ENCODE measurements at places on chromosomes 13 and 19.

DNA sequence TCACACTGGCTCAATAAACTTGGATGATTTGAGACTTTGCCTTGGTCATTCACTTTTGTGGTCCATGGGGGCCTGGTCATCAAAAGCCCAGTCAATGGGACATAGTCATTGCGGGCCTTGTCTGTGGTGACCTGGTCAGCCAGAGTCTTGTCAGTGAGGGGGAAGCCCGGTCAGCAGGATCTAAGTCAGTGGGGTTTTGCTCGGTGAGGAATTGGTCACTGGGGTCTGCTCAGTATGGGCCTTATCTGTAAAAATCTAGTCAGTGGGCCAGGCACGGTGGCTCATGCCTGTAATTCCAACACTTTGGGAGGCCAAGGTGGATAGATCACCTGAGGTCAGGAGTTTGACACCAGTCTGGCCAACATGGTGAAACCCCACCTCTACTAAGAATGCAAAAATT, 63.7 kb upstream of the TPM4 start:
- DNase-seq = no peak

- DNase-seq = no peak
These were observed 12.4 kb downstream of the ZNF552 start for GRCh38 chr19:57802269-57802668.

- DNase-seq = no peak
These were observed 91.3 kb downstream of the SPRY2 start for GRCh38 chr13:80249516-80250212.

DNA sequence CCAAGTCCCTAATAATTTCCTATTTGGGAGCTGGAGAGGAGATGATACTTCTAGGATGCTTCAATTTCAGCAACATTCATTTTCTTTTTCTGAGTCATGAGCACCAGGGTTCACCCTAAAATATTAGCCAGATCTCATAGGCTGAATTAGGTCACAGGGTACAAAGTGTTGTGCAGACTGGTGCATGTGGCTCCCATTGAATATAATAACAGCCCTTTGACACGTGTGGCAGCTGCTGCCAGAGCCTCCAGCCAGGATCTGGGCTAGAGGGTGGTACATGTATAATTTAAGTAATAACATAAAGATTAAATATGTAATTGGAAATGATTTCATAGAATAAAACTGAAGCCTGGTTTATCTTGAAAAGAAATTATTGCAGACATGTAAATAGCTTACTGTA, 244.9 kb downstream of the ATP8A2 start:
- DNase-seq = no peak

DNA sequence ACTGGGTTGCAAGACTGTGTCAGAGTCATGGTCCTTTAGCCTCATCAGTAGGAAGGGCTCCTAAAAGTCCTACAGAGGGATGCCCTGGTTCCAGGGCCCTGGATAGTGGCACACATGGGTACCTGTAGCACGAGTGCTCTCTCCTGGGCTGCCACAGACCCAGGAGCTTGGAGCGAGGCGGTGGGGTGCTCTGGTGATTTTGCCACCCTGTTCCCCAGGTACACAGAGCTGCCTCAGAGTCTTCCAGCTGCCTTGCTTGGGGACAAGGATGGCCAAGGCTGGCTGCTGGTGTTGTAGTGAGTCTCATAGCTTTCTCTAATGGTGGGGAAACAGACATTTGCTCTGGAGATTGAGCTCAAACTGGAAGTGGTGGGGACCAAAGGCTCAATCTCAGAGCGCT, 53.9 kb upstream of the OLFM4 start:
- DNase-seq = no peak

DNA sequence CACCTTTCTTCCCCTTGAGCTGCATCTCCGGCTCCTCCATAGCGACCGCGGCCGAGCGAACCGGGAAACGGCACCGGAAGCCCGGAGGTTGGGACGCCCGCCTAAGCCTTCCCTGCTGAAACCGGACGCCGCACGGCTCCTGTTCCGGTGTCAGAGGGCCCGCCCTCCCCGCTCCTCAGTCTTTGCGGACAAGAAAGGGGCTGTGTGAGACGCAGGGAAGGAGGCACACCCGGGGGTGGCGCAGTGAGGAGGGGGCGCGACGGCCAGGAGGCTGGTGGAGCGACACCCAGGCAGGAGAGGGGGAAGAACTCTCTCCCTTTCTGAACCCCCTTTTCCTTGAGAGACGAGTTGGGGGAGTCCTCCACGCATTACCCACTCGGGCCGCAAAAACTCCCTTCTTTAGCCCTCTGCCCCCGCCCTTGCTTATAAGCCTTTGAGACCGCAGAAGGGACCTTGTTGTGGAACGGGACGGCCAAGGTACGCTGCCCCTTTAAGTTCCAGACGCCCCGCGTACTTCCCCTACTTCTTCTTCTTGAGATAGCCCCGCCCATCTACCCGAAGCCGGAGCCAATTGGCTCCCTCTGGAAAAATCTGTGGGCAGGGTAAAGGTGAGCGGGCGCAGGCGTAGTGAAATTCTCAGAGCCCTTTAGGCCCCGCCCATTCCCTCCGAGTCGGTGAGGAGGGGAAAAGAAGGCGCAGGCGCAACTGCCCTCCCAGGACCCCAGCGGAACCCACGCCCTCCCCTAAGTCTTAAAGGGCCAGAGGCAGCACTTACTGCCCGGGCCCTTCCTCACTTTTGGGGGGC, at the start of the genes BORCS8 and RFXANK:
BORCS8 (minus strand) TSS at position 75 of the 805 bp plus-strand sequence; CDS start at position 40, 35 bp downstream.
RFXANK (plus strand) TSS at position 181 of the 805 bp plus-strand sequence. CDS start 1,689 bp downstream, outside the sequence.
- peak; percentile 100 for DNase-seq

GRCh38 chr19:6765738-6766356, 1.4 kb downstream of the SH2D3A start:
- DNase-seq = no peak

DNA sequence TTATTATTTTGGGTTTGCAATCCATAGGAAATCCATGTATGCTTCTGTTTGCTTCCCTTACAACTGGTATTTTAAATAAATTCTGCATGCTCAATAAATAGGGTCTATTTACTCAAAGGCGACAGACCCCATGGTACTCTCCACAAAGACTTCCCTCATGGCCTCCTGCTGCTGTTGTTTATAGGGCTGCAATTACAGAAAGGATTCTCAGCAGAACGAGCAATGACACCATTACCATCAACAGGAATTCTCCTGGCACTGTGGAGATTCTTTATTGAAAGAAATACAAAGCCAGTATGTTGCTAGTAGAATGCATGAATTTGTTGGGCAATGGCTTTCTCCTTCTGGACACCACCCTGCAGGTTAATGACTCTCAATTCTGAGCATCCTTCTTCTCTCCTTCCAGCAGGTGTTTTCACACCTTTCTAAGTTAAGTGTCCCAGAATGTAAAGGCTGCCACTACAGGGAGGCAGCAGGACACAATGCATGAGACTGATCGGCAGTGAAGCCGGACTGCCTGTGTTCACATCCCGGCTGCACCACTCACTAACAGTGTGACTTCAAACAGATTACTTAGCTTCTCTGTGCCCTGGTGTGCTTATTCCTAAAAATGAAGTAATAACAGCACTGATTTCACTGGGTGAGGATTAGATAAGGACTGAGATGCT, 360.2 kb downstream of the DNAJC15 start:
- DNase-seq = no peak

- no peak for DNase-seq
These were observed 66.9 kb upstream of the CLDN10 start for GRCh38 chr13:95485518-95486144.

DNA sequence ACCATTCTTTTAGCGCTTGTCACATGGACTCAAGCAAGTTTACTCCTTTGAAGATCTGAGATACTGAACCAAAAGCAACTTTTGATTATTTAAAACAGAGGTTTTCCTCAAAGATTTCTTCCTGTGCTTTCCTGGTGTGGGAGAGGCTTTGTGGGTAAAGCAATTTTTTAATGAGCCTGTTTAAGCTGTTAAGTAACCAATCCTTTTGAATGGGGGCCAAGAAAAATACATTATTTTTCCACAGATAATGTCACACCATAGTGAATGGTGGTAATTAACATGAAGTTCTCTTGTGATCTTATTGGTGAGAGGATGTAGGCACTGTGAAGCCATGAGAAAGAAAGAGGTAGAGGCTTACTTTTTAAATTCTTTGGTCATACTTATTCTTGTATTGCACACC, 55.8 kb upstream of the OBI1 start:
- DNase-seq = no peak

DNA sequence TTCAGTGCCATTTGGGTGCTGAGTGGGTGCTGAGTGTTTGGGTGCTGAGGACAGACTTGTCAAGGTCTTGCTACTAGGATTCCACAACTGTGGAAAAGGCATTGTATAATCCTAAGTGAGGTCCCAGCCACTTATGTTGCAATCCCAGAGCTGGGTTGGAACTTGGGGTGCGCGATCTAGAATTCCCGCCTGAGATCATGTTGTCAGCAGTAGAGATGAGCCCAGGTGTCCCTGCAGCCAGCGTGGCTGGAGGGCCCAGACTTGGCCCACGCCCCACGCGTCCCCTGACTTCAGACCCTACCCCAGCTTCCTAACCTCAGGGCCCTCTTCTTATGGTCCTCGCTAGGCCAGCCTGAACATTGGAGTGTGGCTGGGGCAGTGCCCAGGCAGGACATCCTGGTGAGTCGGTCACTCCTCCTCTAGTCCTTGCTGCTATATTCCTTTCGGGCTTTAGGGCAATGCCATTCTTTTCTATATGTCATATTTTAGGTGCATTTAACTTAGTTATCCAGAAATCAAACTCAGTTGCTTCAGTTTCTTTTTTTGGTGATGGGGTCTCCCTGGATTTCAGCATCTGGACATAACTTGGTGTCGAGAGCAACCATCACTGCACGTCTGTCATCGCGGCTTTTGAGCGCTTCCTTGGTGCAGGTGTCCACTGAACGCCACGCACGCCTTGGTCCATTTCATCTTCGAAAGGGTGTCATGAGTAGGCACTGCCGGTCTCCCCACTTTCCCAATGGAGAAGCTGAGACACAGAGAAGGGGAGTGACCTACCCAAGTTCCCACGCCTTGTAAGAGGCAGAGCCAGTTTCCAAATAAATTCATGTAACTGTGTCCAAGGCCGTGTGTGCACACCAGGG, 46.4 kb upstream of the F7 start:
- DNase-seq = no peak

DNA sequence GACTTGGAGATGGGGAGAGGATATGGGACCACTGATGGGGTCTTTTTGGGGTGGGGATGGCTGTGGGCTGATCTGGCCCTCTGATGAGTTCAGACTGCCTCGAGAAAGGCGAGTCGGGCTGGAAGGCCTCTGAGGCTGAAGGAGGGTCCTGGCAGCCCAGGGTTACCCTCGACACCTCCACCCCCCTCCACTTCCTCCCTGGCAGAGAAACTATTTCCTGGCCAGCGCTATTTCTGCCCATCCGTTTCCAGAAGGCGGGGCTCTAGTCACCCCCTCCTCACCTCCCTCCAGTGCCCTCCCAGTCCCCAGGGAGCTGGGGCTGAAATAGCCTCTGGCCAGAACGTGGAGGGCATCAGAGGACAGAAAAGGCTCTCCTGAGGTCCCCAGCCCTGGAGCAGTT, 9.7 kb downstream of the EXOC3L2 start:
- no peak for DNase-seq

DNA sequence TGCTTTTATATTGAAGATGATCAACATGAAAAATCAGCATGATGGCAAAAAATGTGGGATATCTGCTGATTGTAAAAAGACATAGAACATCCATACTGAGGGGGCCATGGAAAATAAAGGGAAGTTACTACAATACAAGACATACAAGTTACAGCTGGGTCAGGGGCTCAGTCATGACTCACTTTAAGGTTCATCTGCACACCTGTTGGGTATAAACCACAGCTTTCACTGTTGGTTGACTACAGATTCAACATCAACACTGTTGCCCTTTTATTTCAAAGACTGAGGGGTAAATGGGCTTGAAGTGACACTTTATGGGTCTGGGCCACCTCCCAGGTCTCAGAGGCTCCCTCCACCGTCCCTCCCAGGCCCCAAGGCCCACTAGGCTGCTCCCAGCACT, 98.1 kb upstream of the IRS2 start:
- DNase-seq = no peak

DNA sequence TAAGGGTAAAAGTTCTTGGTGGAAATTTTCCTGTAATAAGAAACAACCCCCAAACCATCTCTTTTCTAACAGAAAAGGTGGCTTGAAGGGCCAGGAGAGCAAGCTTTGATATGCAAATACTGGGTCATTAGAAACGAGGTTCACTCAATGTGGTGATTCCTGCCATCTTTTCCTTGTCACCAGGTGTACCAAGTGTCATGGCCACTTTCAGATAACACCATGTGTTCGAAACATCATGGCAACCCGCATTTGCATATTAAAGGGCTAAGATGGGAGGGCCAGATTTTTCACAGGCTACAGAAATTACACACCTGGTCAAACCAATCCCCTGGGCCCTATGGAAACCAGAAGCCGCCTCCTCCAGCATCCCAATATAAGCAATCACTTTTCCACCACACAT, 15.3 kb downstream of the LGALS16 start:
- no peak for DNase-seq

GRCh38 chr13:34012382-34012781, 194.4 kb downstream of the RFC3 start:
- DNase-seq = no peak

GRCh38 chr13:75610466-75610865, 25.7 kb upstream of the LMO7 start:
- no peak for DNase-seq

- DNase-seq = no peak
These were observed 653.3 kb downstream of the DIAPH3 start for GRCh38 chr13:59510386-59510785.

DNA sequence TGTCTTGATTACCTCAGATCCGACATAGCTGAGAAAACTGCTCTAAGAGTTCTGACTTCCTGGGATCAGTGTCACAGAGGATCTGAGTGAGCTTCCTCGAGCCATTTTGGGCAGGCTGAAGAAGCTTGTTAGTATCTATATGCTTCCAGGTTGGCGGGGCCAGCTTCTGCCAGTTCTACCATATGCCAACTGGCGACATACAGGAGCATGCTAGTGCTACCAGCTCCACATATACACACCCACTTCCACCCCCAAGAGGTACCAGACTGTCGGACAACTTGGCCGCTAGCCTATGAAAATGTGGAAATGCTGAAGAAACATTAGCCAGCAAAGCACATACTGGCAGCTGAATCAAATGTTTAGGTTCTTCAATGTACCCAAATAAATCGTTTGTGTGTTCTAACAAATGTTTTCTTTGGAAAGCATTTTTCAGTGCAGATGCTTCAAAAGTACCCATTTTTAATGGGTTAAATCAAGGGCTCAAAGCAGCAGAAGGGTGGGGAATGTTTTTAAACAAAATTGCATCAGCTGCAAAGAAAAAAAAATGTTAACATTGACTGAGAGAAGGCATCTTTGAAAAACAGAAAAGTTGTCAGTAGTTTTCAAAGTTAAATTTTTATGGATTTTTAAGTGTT, 163.7 kb downstream of the KLF12 start:
- no peak for DNase-seq

- DNase-seq = peak; percentile 74
These were observed 16.3 kb downstream of the CILP2 start for GRCh38 chr19:19554074-19555023.

Data from AG08395 (cell line).